RPMI7951 (cell line): ENCODE measurements at places on chromosomes 7 and 10. TPM values are rescaled to one million over a fixed set of nuclear protein-coding genes. Genes with fewer than 3 reads are reported as not detected.

The IKZF1 gene
- total RNA-seq, result not detected in 2 replicates

The PNLIPRP2 gene
- not detected in 2 replicates for total RNA-seq

The NRCAM gene
- total RNA-seq, result 0.78 and 1.7 TPM in 2 replicates

The HMX3 gene
- total RNA-seq, result not detected in 2 replicates

The TMEM178B gene
- 4.1 and 4.3 TPM in 2 replicates for total RNA-seq

The NKX1-2 gene
- not detected in 2 replicates for total RNA-seq

The CRYGN gene
- total RNA-seq, result not detected in 2 replicates

GRCh38 chr7:17326378-17326777 lies 27.9 kb downstream of the AHR start:
- DNase-seq, result no peak

DNA sequence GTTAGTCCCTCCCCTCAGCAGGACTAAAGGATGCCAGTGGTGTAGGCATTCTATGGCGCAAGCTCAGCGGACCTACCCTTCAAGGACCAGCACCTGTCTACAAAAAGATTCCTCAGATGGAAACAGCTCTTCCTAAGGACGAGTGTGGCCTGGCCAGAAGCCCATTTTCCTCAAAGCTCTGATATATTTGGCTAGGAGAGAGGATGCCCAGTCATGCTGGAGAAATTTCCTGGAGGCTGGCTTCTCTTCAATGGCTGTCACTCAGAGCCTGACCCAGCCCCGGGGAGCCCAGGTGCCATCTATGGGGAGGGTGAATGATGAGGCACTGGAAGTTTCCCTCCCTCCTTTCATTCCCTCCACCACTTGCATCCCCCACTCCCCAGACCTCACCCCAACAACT lies 111.5 kb downstream of the PLXNA4 start:
- DNase-seq, result peak; percentile 84

- no peak for DNase-seq
Observed at GRCh38 chr10:131843881-131844284, 56.9 kb upstream of the PPP2R2D start.

GRCh38 chr10:8065651-8066050 lies 11.2 kb downstream of the GATA3 start:
- DNase-seq, result peak; percentile 56

DNA sequence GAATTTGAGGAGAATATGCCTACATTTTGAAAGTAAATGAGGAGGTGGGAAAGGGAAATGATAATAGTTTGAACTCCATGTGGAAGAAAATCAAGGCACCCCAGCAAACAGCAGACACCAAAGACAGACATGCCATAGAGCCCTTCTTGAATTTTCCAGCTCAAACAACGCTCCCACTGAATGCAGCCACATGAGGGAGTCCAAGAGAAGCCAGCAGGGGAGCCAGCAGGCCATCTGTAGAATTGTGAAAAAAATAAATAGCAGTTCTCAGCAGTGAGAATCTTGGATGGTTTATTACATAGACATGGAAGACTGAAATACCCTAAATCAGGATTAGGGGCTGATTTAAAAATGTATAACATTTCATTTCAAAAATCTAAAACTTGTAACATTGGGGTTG lies 1567.3 kb upstream of the LRRTM3 start:
- DNase-seq, result no peak

DNA sequence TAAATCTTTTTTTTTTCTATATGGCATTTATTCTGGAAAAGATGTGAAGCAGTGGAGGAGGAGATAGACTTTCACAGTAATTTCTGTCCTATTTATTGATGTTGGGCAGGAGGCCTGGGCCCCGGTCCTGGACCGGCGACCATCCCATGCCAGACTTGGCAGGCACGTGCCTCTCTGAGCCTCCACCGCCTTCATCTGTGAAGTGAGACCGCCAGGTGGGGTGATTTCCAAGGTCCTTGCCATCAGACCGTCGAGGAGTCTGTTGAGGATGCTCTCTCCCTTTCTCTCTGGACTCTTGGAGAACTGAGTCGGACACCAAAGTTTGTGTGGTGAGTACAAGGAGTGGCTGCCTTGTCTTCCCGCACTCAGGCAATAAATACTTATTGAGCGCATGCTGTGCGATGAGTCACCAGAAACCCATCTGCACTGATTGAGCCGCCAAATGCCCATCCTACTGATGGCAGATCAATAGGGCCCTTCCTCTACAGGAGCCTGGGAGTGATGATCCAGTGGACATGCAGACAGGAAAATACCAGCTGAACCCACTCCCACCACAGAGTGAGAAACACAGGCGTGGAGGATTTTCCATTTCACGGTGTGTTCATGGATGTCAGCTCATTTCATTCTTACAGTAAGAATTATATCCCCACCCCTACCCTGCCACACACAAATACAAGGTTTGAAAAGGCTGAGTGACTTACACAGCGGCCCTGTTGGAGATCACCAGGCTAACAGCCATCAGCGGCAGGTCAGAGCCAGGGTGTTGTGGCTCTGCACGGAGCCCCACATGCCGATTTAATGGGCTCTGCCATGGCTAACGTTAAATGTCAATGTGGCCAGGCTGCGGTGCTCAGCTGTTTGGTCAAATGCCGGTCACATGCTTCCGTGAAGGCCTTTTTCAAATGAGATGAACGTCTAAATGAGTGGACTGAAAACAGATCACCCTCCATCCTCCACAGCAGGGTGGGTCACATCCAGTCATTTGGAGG lies 11.5 kb upstream of the PRKAG2 start:
- DNase-seq, result no peak

DNA sequence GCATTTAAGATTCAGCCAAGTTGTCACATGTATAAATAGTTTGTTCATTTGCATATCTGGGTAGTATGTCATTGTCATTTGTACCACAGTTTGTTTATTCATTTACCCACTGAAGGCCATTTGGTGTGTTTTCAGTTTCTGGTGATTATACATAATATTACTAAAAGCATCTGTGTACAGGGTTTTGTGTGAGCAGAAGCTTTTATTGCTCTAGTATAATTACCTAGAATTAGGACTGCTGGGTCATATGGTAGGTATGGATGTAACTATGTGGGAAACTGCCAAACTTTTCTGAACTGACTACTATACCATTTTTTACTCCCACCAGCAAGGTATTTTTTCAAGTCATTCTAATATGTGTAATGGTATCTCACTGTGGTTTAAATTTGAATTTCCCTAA lies 584.0 kb upstream of the GHITM start:
- DNase-seq, result no peak

GRCh38 chr7:256981-257646 lies 32.9 kb upstream of the FOXL3 start:
- DNase-seq, result no peak

DNA sequence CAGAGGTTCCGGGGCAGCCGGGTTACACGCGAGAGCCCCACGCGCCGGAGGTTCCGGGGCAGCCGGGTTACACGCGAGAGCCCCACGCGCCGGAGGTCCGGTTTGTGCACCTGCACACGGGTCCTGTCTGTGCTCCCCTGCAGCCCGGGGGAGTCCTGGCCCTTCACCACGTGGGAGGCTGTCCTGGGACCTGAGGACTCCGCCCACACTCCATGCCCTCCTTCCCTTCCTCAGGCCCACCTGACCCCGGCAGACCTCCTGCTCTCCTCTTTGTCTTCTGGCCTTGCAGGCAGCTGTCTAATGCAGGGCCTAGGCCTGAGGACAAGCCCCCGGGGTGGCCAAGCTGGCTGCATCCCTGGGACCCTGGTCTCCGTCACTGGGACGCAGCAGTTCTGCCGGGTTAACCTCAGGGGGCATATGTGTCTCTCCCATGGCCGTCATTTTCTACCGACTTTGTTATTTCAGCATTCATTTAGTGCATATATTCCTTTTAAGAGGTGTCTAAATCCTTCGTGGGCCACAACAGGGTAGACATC lies 374.6 kb downstream of the DNAJB6 start:
- DNase-seq, result no peak

DNA sequence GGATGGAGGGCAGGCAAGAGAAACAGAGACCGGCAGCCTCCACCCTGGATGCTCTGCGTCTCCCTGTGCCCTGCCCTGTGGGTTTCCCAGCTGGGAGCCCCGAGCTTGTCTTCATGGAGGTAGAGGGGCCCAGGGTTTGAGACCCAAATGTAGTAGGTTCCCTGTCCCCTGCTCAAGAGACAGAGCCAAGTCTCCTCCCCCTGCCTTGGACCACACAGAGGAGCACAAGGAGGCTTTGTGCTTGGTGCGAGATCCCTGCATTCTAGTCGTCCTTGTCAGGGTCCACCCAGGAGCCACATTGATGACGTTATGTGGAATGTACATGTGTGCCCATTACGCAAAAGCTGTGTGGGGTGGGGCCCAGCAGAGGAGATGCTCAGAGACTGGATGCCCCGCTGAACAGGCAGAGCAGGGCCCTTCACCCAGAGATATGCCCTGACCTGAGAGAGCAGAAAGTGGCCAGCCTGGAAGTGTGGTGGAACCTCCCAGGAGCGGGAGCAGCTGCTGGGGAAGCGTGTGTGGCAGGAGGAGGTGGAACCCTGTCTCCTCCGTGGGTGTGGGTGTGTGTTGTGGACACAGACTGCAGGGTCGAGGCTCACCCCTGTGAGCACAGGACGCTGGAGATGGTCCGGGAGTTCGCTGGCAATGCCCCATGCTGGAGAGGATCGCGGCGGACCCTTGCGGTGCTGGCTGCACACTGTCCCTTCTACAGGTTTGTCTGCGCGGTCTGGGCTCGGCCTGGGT lies 39.3 kb downstream of the VWA2 start:
- DNase-seq, result no peak

GRCh38 chr7:119908948-119909347 lies 364.0 kb upstream of the KCND2 start:
- DNase-seq, result no peak
